ENCODE measurements at places on chromosomes 2 and 18.

GRCh38 chr2:50672282-50672681 lies 359.6 kb downstream of the NRXN1 start:
- DNase-seq = no peak

DNA sequence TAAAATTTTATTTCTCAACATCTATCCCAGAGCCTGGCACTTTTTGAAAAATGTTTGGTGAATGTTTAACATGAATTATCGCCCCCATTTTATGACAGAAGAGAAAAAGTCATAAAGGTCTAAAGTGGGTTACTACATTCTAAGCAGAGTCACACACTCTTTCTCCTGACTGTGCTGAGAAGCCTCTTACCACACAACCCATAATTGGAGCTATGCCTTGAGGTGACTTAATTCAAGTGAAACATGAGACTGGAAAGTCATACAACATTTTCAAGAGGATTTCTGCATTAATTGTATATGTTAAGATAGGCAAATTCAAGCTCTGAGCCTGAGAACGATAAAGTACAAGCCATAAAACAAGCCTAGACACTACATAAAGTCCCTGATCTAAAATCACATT lies 3.1 kb upstream of the DSEL start:
- DNase-seq = peak; percentile 40

GRCh38 chr2:128318776-128319464 lies at the start of gene HS6ST1:
HS6ST1 (minus strand) TSS chr2:128318868; CDS start chr2:128318563, 305 bp downstream.
- DNase-seq = peak; percentile 35

DNA sequence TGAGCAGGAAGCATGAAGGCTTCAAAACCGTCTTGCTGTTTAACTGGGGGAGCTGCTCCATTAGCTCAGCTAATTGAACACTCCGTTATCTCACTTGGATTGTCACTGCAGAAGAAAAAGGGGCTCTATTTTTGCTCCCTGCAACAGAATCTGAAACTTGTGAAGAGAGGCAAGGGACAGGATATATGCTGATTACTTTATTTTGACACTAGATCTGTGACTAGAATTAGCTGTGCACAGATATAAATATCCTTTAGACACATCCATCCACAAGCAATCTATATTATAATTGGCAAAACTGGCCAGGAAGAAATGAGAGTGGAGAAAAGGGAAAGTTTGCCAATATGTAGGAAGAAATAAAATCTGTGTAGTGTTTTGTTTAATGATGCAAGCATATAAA lies 700.1 kb upstream of the CHAC2 start:
- DNase-seq = no peak

DNA sequence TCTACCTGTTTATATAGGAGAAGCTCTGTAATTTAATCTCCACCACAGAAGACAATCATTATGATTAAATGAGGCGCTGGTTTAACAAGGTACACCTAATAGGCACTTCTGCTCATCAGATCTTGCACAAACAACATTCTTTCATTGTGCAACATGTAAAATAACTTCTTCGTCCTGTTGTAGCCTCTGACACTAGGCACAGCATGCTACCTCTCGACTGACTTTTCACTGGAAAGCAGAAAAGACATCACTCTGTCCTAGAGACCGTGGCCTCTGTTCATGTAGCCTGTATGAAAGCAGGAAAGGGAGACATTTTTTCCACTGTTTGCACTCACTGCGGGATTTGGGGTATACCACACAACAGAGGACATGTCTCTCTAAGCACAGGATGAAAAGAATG lies 316.5 kb downstream of the IRS1 start:
- no peak for DNase-seq

- no peak for DNase-seq
Measured at GRCh38 chr2:237863689-237864443, 4.4 kb downstream of the RAMP1 start.

- no peak for DNase-seq
Measured at GRCh38 chr2:2653231-2653630, 322.2 kb upstream of the MYT1L start.

- DNase-seq = no peak
Measured at GRCh38 chr18:72470391-72470790, 73.8 kb downstream of the CBLN2 start.

DNA sequence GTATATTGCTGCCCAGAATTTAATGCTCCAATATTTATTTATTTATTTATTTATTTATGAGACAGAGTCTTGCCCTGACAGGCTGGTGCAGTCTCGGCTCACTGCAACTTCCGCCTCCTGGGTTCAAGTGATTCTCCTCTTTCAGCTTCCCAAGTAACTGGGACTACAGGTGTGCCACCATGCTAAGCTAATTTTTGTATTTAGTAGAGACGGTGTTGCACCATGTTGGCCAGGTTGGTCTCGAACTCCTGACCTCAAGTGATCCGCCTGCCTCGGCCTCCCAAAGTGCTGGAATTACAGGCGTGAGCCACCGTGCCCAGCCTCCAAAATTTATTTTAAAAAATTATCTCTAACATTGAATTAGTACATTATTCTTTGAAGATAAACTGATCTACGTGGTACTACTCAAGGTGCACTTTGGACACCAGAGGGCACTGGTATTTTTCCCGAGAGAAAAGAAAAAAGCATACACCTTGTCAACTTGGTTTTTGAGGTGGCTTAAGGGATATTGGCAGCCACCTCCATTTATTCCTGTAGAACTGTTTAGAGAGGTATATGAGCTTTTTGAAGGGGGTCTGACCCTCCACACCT lies 1.4 kb upstream of the IDH1 start:
- no peak for DNase-seq

- no peak for DNase-seq
Measured at GRCh38 chr18:28164771-28165483, 12.0 kb downstream of the CDH2 start.

DNA sequence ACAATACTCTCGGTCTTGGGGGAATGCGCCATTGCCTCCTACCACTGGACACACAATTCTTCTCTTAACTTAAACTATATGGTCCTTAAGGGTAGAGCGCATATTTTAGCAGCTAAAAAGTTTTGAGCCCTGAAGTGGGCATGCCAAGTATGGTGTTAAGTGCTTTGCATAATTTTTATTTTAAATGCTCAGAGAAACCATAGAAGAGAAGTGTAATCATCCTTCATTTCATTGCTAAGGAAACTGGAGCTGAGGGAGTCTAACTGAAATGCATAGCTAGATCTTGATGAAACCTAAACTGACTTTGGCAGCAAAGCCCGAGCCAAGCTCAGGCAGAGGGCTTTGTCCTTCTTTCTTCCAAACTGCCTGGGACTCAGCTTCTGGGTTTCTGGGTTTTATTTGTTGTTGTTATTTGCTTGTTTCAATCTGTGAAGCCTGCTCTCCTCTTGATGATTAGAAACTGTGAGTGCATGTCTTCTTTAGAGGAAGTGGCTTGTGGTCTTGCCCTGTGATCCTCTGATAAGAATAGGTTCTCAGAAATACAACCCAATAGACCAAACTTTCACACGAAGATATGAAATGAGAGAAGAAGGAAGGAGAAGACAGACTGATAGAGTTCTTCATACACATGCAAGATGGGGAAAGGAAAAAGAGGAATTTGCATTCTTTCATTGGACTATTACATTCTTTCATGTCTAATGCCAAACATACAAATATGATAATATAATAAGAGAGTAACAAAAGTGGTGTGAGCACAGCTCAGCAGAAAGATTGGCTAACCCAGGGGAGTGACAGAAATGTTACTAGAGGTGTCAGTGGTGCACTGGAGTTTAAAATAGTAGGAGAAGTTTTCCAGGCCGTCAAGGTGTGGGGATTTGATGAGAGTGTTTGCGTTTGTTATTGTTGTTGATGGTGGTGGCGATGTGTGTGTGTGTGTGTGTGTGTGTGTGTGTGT lies 7.5 kb upstream of the RNF144A start:
- DNase-seq = no peak

- DNase-seq = no peak
Measured at GRCh38 chr2:60246583-60246982, 306.9 kb downstream of the BCL11A start.

DNA sequence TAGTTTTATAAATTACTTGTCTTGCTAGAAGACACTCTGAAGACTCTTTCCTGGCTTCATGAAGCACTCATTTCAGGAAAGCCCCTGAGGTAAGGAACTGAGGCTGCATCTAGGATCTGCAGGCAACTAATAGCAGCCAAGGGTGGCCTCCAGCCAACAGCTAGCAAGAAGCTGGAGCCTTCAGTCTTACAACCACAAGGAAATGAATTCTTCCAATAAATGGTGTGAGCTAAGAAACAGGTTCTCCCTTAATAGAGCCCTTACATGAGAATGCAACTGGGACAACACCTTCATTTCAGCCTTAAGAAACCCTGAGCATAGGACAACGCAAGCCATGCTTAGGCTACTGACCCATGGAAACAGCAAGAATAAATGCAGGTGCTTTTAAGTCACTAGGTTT lies 254.6 kb upstream of the RBBP8 start:
- no peak for DNase-seq

- DNase-seq = no peak
Measured at GRCh38 chr2:197804758-197805714, 643 bp downstream of the PLCL1 start.

DNA sequence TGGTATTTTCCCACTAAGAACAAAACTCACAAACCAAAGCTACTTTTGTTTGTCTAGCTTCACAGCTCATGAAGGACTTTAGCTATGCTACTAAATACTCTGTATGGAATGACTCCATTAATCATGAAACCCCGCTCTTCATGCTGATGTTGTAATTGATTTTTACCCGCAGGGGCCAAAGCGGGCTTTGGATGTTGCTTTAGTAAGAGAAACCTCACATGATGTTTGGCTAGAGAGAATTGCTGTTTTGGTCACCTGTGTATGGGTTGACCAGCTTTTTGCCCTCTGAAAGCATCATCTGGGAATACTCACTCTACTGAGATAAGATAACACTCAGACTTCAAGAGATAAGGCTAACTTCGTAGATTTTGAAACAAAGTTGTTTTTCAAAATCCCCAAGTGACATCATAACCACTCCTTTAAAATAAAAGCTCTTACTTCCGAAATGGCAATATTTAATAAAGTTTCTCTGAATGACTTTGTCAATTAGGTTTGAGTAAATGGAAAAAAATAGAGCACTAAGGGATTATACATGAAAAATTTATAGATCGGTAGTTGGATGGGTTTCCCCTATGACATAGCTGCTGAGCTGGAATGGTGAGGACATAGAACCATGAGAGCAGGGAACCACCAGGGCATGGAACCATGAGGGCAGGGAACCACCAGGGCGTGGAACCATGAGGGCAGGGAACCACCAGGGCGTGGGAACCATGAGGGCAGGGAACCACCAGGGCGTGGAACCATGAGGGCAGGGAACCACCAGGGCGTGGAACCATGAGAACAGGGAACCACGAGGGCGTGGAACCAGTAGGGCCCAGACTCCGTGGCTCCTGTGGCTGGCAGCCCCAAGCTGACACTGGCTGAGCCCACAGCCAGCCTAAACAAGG lies 31.9 kb downstream of the ACKR3 start:
- no peak for DNase-seq

DNA sequence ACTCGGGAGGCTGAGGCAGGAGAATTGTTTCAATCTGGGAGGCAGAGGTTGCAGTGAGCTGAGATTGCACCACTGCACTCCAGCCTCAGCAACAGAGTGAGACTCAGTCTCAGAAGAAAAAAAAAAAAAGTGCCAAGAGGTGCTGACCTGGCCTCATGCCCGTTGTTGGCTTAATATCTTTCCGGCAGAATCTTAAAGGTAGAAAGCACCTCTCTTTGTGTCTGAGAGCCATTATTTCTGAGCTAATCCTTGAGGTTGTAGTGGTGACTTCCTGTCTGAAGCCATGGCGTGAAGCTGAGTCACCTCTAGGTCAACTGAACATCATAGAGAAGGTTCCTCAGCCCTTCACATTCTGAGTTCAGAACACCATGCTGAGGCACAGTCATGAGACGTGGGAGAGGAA lies 60.4 kb downstream of the WDSUB1 start:
- DNase-seq = no peak

DNA sequence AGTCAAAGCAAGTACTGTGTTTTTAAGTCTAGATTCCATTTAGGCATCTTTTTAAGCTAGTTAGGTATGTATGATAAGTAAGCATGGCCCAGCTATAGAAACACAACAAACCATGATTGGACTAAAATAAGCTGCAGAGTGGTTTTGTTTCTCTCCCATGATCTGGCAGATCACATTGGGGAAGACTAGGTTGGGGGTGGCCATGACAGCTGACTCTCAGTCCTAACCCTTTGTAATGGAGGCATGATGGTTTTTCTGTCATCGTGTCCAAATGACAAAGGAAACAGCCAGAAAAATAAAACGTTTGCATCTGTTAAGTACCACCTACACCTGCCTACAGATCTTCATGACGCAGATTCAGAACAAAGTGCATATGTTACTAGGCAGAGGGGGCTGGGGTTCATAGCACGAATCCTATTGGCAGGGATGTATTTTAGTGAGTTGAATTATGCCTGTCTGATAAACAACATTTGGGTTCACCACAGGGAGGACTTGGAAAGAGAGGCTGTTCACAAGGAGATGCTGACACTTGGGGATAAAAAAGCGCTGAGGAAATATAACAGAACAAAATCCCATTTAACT lies 33.8 kb upstream of the GALNT5 start:
- no peak for DNase-seq

DNA sequence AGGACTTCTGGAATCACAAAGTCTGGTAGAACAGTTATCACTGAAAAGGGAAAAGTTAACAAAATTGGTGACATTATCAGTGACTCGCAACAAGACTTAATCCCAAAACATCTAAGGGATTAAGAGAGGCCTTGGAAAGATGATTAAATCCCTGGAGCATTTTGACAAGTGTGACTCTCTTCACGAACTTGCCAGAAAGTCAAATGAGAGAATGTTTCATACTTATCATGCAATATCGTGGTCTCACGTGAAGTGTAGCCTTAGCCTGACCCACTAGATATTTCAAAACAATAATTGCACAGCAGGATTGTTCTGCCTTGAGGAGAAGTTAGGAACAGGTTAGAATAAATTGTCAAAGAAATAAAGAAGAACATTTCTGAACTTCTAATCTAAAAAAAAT lies 104.5 kb downstream of the COL6A3 start:
- DNase-seq = no peak

DNA sequence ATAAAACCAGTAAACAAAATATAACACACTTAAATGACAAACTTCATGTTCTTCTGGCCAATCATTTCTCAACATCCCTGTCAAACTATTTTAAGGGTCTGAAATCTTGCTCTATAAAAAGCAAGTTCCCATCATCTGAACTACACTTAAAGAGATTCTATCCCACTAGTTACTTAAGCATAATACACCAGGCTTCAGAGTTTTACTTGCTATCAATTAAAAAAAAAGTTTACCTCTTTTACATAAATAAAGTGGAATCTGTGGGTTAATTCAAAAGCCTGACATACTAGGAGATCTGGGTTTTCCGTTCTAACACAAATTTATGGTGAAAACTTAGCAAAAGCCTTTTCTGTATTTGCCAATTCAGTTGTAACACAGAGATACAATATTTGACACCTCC lies 1.9 kb downstream of the CLASP1 start:
- no peak for DNase-seq

GRCh38 chr2:96531872-96532505 lies 4.6 kb upstream of the ARID5A start:
- peak; percentile 98 for DNase-seq

DNA sequence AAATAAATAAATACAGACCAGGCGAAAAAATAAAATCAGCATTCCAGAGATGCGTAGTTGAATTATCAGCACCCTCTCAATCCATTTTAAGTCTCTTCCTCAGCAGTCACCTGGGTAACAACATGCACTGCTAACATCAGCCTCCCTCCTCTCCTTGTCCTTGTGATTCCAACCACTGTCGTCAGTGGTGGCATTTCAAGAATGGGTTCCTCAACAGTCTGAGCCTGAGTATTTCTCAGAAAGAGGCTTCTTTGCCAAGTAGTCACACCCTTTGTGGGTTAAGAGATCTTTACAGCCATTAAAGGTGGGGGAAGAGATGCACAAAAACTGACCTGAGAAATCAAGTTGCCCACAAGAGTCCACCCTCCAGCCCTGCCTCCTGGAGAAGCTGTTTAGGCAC lies 39.0 kb downstream of the NOL10 start:
- no peak for DNase-seq
